ENCODE measurements at places on chromosomes 6 and 20.

DNA sequence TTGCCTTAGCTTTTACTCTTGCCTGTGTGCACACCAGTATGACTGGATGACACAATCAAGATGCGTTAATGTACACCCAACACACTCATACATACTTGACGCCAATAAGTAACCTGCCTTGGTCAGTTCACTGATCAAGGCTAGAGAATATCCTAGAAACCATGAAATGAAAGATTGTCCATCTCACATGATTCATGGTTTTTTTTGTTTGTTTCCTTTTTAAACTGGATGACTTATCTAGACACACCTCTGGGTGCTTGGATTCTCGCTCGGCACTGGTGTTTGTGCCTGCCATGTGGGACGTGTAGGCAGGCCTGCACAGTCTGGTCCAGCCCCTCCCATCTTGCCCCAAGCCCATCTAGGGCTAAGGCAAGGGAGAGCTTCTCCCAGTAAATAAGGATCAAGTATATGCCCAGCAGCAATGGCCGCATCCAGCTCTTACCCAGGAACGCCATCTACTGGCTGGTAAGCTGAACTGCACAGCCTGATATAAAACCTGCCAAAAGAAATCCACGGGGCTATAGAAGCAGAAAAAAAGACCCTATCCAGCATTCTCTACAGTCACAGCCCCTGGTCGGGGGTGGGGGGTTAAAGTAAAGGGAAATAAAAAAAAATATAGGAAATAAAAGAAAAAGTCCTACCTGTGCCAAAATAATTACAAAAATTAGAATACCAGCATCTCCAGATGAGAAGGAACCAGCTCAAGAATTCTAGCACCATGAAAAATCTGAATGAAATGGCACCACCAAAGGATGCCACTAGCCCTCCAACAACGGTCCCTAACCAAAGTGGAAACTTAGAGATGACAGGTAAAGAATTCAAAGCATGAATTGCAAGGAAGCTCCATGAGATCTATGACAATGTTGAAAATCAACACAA is 73.3 kb downstream of the OTOR start:
- DNase-seq, result peak; percentile 46

DNA sequence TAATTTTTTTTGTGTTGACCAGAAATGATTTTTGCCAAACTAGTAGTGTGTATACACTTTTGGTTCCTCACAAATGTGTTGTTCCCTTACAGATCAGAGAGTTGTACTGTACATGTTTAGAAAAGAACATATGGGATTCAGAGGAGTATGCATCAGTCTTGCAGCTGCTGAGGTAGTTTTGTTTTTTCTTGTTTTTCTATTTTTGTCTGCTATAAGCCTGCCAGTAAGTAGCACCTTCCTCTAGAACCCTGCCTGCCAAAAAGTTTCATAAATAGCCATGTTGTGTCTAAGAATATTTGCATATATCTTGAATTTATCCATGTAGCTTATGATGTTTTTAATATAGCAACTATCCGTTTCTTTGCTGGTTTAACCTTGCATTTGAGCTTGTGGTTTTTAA is 46.4 kb downstream of the ORC3 start:
- DNase-seq, result no peak

- DNase-seq, result no peak
Observed at GRCh38 chr6:30913721-30914075, 340 bp upstream of the VARS2 start.

DNA sequence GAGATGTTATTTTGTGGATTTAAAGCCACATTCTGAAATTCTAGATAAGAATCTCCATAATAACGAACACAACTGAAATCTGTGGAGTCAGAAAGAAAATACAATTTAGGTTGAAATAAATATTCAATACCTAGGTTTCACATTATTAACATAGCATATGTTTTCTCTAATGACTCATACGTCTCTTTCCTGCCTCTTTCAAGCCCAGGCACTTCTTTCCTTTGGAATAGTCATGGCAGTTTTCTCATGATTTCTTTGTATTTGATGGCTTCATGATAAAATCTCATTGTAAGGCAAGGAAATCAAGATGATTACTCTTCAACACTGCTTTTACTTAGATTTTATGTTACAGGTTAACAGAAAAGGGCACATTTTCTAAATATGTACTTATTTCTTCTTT is 803.7 kb downstream of the PHF3 start:
- no peak for DNase-seq

GRCh38 chr20:48903705-48904104 is 17.8 kb upstream of the ARFGEF2 start:
- no peak for DNase-seq
